ENCODE measurements at places on chromosomes 6 and 20.

- DNase-seq, result no peak
These were observed 109.7 kb downstream of the FIG4 start for GRCh38 chr6:109800771-109801170.

- peak; percentile 49 for DNase-seq
These were observed 17.1 kb upstream of the HECA start for GRCh38 chr6:139117734-139118133.

- no peak for DNase-seq
These were observed 7.0 kb upstream of the PTPRA start for GRCh38 chr20:2866236-2866635.

DNA sequence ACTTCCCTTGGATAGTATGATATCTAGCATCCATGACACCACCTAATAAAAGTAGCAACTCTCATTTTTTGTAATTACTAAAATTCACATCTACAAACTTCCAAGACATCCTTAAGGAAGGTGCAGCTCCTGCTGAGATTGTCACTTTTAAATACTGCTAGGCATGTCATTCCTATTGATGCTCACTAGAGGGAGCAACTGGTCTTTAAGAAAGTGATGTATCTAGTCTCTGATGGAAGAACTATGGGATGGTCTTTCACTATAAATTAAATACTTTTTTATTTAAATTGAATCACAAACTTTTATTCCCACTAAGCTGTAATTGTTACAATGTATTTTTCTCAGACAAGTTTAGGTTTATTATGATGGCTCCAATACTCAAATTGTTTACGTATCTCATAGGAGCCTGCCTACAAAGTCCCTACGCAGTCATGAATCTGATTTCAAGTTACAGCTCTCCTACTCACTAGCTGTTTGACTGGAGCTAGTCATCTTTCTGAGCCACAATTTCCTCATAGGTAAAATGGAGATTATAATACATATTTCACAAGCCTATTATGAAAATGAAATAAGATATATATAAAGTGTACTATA lies 8.1 kb upstream of the TSPYL1 start:
- DNase-seq, result peak; percentile 51

GRCh38 chr6:5541751-5542432 lies 280.6 kb downstream of the FARS2 start:
- no peak for DNase-seq

DNA sequence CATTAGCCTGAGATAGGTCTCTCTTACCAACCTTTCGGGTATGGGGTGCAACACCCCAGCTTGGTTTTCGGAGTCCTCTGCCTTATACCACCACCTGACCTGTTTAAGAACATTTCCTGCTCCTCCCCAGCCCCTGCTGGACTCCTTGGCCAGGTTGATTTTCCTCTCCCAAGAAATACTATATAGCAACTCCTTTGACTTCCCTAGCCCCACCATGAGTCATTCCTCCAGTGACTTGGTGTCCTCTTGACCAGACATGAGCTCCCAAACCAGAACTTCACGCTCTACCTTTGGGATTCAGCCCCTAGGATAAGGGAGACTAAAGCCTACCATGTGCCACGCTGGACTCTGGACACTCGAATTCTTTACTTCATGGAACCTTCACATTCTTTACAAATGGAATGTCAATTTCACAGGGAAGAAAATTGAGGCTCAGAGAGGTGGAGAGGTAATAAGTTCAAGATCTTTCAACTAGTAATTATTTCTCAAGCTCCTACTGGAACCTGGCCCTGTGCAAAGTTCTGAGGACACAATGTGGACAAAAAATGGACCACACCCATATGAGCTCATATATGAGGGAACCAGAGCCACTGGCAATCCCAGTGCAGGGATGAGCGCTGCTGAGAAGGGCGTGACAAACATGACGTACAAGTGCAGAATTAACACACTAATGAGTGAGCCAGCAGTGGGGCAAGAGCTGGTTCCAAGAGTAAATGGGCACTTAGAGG lies 48.2 kb downstream of the SIRPA start:
- DNase-seq, result peak; percentile 94

GRCh38 chr20:22846863-22847262 lies 188.2 kb upstream of the SSTR4 start:
- no peak for DNase-seq

- no peak for DNase-seq
These were observed 142.4 kb downstream of the LRFN2 start for GRCh38 chr6:40444811-40445210.

Measured in suppressor macrophage treated with lipopolysaccharide for 1 hour (primary cell).